ENCODE measurements at places on chromosomes 12 and 14. TPM values are rescaled to one million over a fixed set of nuclear protein-coding genes. Genes with fewer than 3 reads are reported as not detected.

DNA sequence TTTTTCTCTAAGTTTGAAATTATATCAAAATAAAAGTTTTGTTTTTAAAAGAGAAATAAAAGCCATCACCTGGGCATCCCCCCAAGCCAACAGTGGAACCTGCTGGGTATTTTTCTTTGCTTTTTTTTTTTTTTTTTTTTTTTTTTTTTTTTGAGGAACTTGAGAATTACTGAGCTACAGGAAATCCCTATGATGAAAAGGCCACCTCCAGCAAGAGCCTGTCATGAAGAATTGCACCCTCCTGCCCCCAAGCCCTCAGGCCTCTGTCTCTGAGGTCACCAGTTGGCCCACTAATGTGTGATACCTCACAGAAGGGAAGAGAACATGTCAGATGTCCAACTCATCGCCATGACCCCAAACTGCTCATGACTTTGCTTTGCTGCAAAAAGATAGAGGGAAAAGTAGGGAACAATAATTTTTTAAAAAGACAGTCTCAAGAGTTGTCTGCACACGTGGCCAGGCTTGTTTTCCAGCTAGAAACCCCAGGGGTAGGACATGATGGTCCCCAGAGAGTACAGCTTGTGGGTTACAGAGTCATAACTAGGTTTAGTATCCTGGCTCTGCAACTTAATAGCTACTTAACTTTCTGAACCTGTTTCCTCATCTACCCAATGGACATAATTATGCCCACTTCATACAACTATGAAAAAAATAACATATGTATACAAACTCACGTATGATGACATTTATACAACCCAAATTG is 124.3 kb upstream of the EGLN3 start:
- no peak for DNase-seq

The RIMBP2 gene
- not detected for total RNA-seq

The RNFT2 gene
- 0.78 TPM for total RNA-seq

DNA sequence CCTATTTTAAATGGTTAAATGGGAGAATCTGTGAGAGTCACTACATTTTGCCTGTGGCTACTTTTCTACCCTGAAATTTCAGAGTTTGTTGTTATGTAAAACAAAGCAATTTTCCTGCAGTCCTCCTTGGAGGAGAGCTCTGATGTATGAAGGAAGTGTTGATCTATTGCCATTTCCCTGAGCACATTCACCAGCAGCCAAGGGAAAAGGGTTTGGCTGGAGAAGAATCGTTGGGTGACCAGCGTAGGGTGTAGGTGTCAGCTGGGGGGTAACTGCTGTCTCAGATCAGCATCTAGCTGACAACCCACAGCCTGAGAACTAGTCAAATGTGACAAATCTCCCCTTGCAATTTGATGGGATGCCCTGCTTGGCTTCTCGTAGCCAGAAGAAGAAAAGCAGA is 230.5 kb downstream of the PDZRN4 start:
- DNase-seq: no peak

GRCh38 chr12:104823985-104824461 is 134.1 kb downstream of the SLC41A2 start:
- no peak for DNase-seq

The IL22 gene
- not detected for total RNA-seq

DNA sequence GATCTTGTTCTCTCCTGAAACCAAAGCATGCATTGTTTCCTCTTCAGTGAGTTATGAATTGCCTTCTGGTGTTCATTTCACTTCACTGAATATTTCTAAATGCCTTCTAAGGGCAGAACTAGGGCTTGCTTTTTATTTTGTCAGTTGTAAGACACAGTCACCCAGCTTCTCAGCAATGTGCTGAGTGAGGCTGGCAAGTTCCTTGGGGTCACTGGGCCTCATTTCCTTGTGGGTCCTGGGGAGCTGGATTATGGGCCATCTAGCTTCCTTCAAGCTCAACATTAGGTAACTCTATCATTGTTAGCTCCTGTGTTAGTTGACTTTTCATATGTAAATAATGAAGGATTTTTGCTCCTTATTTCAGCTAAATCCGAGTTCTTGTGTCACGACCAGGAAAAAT is 13.8 kb downstream of the ASCL4 start:
- DNase-seq: no peak

The POLE2 gene
- 0.78 TPM for total RNA-seq

- DNase-seq: no peak
Measured at GRCh38 chr12:112130441-112130998, 5.2 kb downstream of the TRAFD1 start.

The ERGIC2 gene
- total RNA-seq: 84.1 TPM

- no peak for DNase-seq
Measured at GRCh38 chr12:63305901-63306875, 155.2 kb upstream of the AVPR1A start.

The CCDC38 gene
- total RNA-seq: not detected

DNA sequence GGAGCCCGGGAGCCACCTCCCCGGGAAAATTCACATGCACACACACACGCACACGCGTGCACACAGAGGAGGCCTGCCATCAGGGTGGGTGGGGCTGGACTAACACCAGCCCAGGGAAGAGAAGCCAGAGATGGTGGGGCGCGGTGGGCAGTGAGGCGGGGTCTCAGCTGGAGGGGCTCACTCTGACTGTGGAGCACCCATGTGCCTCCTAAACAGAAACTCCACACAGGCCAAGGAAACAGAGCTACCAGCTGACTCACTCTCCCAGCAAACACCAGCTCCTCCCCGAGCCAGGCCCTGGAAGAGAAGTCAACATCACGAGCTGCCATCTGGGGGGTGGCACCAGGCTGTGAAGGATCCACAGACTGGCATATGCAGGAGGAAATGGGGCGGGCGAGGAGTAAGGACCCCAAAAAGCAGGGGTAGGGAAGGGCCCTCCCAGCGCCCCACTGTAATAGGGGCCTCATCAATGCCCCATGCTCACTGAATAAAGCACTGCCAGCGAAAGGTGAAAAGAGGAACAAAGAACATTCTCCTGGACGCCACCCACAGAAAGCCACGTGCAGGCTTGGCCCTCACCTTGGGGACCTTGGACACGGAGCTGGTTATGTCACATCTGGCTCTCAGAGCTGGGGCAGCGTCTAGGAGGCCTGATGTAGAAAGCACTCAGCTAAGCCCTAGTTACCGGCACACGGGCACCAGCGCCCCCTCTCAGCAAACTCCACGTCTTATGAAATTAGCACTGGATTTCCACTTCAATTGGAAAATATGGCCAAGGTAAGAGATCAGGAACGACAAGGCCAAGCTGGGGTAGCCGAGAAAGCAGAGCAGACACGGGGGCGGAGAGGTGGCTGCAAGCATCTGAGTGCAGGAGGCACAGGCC is 8.4 kb upstream of the INF2 start:
- DNase-seq: no peak

The SRRM4 gene
- total RNA-seq: 0.59 TPM

The SLC8A3 gene
- 0.19 TPM for total RNA-seq

The DPY19L2 gene
- 67.7 TPM for total RNA-seq

DNA sequence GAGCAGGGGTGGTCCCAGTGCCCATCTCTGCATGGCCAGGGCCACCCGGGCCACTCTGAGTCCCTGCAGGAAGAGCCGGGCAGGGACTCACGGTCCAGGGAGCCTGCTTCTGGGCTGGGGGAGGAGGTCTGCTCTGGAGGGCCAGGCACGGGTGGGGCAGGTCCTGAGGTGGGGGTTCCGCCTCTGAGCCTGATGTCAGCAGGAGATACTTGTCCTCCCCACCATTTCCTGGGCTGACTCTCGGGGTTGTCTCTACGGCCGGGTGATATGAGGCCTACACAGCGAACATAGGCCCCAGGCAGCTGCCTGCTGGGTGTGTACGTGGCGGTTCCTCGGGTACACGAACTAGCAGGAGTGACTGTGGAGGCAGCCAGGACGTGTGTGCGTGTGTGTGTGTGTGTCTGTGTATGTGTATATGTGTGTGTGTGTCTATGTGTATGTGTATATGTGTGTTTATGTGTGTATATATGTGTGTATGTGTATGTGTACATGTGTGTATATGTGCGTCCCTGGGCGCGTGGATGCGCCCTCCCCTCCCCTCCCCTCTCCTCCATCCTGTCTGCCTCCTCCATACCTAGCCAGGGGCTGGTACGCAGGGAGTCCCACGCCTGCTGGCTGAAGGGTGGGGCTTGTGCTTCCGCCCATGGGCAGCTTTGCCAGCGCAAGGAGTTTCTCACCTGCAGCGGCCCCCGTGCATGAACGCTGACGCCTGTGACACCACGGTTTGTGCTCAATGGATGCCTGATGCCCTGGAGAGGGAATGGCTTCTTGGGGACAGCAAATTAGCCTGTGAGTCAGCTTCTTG is 30.4 kb upstream of the TRAF3 start:
- no peak for DNase-seq

DNA sequence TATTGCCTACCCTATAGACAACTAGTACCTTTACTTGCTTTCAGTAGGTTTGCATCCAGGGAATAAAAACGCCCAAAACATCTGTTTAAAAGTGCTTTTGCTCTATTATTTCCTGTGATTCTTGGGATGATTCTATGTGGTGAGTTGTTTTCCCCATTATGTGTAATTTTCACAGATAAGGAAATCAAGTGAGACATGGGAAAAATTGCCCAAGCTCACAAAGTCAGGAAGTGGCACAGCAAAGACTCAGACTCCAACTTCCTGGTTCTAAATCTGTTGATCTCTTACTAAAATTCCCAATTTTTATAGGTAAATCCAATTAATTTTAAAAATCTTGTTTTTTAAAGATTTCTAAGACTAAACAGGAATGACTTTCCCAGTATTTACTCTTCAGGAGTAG is 39.0 kb downstream of the NID2 start:
- DNase-seq: no peak

All from cardiac septum (tissue), 1 donor.